ENCODE measurements at places on chromosomes 1 and 21. TPM values are rescaled to one million over a fixed set of nuclear protein-coding genes. Genes with fewer than 3 reads are reported as not detected.

The IL6R gene
- polyA plus RNA-seq: 16.8 TPM

The PLA2G5 gene
- polyA plus RNA-seq: not detected

The MIS18A gene
- polyA plus RNA-seq: 48.3 TPM

The CASQ1 gene
- 0.10 TPM for polyA plus RNA-seq

The EEIG2 gene
- polyA plus RNA-seq: 1.5 TPM

DNA sequence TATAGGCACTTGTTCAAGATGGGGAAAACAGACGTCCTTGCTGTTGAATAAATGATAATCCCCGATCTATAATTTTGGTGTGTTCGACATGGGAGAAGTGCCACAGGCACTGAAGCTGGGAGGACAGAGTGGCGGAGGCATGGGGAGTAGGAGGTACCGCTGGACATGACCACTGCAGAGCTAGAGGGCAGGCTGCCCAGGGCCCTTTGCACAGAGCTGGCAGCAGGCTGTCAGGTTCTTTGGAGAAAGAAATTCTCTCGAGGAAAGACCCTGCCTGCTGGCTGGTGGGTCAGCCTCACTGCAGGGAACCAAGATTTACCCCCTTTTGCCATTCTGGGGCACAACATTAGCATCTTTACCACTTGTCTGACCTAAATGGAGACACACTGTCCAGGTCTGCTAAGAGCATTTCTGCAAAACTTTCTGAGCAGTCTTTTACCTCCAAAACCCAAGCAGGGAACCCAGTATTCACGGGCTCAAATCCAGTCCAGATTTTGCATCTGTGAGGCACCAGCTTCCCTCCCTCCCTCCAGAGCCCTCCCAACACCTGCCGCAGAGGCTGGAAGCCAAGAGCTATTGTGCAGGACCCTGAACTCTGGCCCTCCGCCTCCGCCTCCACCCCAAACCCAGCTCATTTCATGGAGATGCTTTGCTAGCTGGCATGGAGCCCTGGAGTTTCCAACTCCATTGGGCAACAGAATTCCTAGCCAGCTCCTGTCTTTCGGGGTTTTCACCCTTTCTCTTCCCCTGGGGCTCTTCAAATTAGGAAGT, 142.3 kb downstream of the PLXNA2 start:
- no peak overlapping the region for H3K4me3 ChIP-seq
- H3K27me3 ChIP-seq: peaks cover 4% of the 10 kb centered on the region
- H3K4me1 ChIP-seq: no peaks in the 10 kb centered on the region
- DNase-seq: no peak
- H3K27ac ChIP-seq: no peak overlapping the region

DNA sequence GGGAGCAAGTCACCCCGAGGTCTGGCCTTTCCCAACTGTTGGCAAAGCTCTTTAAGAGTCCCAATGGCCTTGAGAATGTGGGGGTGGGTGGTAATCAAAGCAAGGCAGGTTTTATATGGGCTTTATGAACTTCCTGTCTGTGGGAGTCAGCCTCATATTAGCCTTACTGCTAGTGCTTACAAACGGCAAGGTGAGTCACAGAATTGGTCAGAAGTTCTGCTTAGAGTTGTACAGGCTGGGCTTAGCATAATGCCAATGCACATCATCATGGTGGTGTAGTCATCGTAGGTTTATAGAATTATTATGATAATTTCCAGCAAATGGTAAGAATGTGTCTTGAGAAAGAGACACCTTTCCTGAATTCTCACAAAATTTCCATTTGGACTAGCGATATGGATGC, 192.7 kb upstream of the KIAA0040 start:
- DNase-seq: no peak
- H3K4me1 ChIP-seq: peaks cover 4% of the 10 kb centered on the region
- no peaks in the 10 kb centered on the region for H3K27me3 ChIP-seq
- no peaks in the 10 kb centered on the region for H3K36me3 ChIP-seq

- H3K4me3 ChIP-seq: no peak overlapping the region
- H3K4me1 ChIP-seq: no peaks in the 10 kb centered on the region
- no peaks in the 10 kb centered on the region for H3K27me3 ChIP-seq
- no peaks in the 10 kb centered on the region for H3K36me3 ChIP-seq
- no peak for DNase-seq
Observed at GRCh38 chr1:241130881-241131280, 226.1 kb downstream of the RGS7 start.

DNA sequence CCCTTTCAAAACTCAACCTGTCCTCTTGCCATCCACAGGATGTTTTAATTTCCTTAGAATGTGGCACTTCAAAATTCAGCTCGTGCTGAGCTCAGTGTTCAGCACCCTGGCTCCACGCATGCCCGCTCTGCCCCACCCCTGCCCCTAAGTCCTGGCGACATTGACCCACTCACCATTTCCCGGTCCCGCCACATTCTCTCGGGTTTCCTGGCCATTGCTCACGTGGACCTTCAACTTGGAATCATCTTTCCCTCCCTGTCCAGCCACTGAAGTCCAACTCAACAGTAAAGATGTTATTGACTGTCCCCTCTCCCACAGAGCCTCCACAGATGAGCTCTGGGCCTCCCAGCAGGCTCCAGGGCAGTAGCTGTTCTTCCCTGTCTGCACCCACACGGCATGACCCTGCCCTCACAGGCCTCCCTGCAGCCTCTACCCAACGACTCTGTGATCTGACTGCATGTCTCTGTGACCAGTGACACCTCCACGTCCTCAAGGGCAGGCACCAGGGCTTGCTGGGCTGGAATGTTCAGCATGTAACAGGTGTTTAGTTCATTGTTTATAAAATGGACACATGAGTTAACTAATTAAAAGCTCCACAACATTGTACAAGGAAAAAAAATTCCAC, 53.8 kb downstream of the ITPKB start:
- H3K4me3 ChIP-seq: no peak overlapping the region
- peaks cover 2% of the 10 kb centered on the region for H3K36me3 ChIP-seq
- no peak overlapping the region for H3K27ac ChIP-seq
- DNase-seq: no peak

DNA sequence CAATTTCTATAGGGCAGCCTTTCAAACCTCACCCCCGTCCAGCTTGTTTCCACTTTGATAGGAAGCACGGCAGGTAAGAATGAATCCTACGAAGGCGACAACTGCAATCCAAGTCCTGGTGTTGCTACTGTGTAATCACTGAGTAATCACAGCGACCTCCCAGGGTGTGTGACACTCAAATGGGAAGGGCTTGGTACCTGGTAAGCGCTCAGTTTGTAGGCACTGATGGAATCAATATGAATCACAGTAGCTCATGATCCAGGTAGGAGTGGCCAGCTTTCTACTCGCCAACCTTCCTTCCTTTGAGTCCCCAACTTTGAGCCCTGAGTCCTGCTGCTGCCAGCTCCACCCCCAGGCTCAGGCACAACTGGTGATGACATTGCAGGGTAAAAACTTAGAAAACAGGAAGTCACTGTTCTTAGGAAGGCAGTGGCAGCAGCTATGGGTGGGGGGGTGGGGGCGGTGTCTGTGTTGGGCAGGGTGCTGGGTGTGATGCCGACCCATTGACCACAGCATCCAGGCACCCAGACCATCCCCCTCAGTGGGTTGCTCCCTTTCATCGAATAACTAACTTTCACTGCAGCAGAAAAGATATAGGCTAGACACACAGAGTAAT, 70.7 kb downstream of the CD247 start:
- no peak overlapping the region for H3K27ac ChIP-seq
- no peaks in the 10 kb centered on the region for H3K36me3 ChIP-seq

DNA sequence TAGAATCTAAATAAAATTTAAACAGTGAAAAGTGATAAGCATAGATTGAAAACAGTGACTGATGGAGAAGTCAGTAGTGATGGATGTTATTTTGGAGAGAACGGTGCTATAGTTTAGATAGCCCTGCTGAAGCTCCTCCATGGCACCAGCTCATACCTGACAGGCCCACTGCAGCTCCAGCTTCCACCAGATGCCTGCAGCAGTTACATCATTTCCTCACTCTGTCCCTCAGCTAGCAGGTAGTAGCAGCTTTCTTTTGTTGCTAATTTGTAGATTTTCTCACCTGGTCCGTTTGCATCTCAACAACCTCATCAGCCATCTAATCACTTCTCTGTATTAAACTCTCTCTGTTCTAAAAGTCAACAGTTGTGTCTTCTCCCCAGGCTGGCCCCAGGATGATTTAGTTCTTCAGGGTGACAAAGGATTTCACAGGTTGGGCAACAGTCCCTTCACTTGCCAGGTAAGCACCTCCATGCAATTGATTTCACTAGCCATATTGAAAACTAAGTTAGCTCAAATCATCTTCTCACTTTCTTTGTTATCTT, 128.3 kb downstream of the LMX1A start:
- no peaks in the 10 kb centered on the region for H3K27me3 ChIP-seq
- no peak for DNase-seq
- no peak overlapping the region for H3K27ac ChIP-seq
- H3K36me3 ChIP-seq: no peaks in the 10 kb centered on the region
- H3K4me1 ChIP-seq: no peaks in the 10 kb centered on the region
- H3K4me3 ChIP-seq: no peak overlapping the region

GRCh38 chr1:9714257-9714718, 62.8 kb downstream of the PIK3CD start:
- DNase-seq: no peak
- H3K4me3 ChIP-seq: no peak overlapping the region
- H3K36me3 ChIP-seq: peaks cover 35% of the 10 kb centered on the region

DNA sequence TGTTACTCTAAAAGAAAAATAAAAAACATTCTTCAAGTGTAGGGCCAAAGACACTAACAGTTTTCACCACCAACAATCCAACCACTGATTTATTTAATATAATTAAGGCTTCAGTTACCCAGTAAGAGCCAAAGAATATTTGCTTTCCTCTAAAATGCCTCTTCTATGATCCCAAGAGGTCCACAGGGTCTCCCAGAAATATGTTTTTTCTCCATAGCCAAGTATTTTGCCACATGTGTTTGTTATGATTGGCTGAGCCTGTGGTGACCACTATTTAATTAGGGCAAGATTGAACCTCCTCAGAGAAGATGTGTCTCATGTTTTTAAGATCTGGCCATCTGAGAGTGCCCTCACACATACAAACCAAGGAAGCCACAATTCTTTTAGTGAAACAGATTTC, 135.9 kb downstream of the TPR start:
- no peaks in the 10 kb centered on the region for H3K36me3 ChIP-seq
- no peak for DNase-seq
- H3K27ac ChIP-seq: no peak overlapping the region
- no peaks in the 10 kb centered on the region for H3K4me1 ChIP-seq

DNA sequence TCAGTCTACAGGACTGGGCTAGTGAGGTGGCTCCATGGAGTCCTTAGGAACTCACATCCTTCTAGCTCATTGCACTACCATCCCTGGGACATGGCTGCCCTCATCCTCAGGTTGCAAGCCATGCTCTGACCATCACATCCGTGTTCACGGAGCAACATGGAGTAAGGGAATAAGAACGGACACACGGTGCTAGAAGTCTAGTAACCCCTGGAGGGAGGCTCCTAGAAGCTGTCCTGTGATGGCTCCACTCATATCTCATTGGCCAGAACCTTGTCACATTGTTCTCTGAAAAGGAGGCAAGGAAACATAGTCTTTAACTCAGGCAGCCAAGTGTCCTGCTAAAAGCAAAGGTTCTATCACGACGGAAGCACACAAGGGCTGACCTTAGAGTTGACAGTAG, 3.9 kb downstream of the MRAP start:
- H3K27ac ChIP-seq: no peak overlapping the region
- peaks cover 6% of the 10 kb centered on the region for H3K36me3 ChIP-seq
- H3K27me3 ChIP-seq: no peaks in the 10 kb centered on the region
- H3K4me3 ChIP-seq: no peak overlapping the region
- no peak for DNase-seq

DNA sequence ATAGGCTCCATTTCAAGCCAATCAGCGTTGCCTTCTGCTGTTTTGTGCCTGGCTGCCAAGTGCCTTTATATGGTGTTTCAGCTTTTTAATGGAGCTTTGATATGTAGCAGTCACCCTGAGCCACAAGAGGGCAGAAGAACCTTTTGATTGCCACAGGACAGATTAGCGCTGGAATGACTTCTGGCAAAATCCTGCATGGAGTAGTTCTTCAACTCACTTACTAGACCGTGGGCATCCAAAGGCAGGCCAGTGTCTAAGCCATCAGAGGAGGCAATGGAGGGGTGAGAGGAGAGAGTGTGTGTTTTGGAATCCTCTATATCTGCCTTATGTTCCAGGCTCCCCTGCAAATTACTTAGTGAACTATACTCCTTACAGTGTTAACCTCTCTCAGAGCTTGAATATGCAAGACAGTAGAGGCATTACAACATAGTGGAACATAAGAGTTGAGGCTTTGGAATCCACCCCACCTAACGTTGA, 56.2 kb downstream of the ST3GAL3 start:
- no peak overlapping the region for H3K27ac ChIP-seq
- DNase-seq: peak; percentile 72
- H3K36me3 ChIP-seq: no peaks in the 10 kb centered on the region
- H3K27me3 ChIP-seq: no peaks in the 10 kb centered on the region

DNA sequence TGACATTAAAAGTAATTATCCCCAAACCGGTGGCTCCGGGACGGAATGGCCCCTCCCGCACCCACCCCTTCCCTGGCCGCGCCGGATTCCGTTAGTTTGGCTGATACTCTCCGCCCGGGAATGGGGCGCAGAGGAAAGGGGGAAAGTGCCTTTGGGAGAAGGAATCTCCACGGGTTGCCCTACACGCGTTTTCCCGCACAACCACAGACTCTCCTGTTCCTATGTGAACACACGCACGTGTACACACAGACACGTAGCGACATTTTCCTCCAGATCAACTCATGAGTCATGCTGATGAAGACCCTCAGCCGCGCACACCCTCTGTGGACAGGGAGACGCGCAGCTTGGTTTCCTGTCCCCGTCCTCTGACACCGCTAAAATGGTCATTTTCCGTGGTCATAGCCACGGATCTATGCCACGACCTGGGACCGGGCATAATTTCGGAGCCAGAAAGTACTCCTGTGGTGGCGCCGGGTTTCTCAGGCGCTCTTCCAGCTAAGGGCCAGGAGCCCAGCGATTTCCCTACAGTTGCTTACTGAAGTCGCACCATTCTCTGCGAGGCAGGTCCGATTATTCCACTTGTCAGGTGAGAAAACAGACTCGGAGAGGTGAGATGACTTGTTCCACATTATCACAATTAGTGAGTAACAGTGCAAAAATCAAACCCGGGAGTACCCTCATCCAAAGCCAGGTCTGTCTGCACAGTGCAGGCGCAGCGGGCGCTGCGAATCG, 4.0 kb upstream of the DMRTA2 start:
- no peak for DNase-seq
- H3K27me3 ChIP-seq: peaks cover 30% of the 10 kb centered on the region
- no peak overlapping the region for H3K27ac ChIP-seq

DNA sequence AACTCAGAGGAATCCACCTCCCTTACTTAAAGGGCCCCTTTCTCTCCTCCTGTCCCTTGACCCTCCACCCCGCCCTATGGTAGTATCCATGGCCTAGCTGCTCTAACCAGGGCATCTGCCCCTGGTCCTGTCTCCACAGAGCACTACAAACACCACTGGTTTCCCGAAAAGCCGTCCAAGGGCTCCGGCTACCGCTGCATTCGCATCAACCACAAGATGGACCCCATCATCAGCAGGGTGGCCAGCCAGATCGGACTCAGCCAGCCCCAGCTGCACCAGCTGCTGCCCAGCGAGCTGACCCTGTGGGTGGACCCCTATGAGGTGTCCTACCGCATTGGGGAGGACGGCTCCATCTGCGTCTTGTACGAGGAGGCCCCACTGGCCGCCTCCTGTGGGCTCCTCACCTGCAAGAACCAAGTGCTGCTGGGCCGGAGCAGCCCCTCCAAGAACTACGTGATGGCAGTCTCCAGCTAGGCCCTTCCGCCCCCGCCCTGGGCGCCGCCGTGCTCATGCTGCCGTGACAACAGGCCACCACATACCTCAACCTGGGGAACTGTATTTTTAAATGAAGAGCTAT, 1.7 kb downstream of the BTG2 start:
- H3K27ac ChIP-seq: peak overlapping the region; percentile 91
- H3K4me1 ChIP-seq: peaks cover 36% of the 10 kb centered on the region
- DNase-seq: no peak
- H3K4me3 ChIP-seq: peak overlapping the region; percentile 97

All from GM12878 (cell line).